HT-29 (cell line): ENCODE measurements at places on chromosomes 7 and 10.

GRCh38 chr10:47244560-47245500 is 55.2 kb upstream of the GDF10 start:
- no peak for DNase-seq

GRCh38 chr7:34373940-34374339 is 284.1 kb upstream of the NPSR1 start:
- DNase-seq = no peak

DNA sequence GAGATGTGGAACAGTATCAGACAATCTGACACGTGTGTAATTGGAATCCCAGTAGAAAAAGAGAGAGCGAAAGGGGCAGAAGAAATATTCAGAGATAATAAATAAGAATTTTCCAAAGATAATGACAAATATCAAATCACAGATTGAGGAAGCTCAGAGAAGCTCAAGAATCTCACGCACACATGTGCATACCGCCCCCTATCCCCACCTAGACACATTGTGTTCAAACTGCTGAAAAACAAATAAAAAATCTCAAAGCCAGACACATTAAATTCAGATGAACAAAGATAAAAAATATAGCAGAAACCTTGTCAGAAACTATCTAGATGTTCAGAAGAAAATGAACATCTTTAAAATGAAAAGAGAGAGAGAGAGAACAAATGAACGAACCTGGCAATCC is 17.2 kb downstream of the SFR1 start:
- peak; percentile 33 for DNase-seq

DNA sequence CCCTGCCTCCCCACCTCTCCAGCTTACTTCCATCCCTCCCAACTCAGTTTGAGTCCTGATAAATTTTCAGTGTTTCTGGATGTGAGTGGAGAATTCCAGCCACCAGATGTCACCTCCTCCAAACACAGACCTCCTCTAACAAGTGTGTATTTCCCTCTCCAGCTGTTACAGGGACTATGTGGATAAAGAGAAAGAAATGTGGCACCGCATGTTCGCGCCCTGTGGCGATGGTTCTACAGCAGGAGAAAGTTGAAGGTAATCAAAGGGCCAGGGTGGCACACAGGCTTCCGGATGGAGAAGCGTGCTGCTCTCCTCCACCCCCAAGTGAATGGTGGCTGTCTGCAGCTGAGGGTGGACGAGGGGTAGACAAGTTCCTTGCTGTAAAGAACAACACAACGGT is 14.7 kb downstream of the FKBP6 start:
- DNase-seq = peak; percentile 41

GRCh38 chr10:27500096-27500495 is 4.0 kb upstream of the RAB18 start:
- DNase-seq = no peak

GRCh38 chr10:48279081-48279751 is 4.7 kb upstream of the FRMPD2 start:
- DNase-seq = no peak

- peak; percentile 3 for DNase-seq
Measured at GRCh38 chr10:15783941-15784636, 64.4 kb upstream of the ITGA8 start.

- DNase-seq = no peak
Measured at GRCh38 chr10:68224810-68225209, 7.1 kb downstream of the ATOH7 start.

DNA sequence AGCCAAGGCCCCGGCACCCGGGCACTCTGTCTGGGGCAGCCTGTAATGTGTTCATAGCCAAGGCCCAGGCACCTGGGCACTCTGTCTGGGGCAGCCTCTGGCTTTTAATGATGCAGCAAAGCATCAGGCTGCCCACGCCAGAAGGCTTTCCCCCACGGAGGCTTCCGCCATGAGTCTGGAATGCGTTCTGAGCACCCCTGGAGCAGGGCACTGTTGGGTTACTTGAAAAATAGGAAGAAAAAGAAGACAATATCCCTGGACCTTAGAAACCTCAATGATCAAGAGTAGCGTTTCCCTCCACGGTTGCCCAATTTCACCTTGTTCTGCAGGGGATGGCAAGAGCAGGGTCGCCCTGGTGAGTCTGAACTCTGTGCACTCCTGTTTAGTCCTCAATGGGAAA is 565.0 kb downstream of the PTPRN2 start:
- no peak for DNase-seq

GRCh38 chr7:87199241-87199640 is 20.3 kb downstream of the TMEM243 start:
- DNase-seq = no peak

GRCh38 chr10:93440591-93441091 is 41.5 kb downstream of the MYOF start:
- no peak for DNase-seq

DNA sequence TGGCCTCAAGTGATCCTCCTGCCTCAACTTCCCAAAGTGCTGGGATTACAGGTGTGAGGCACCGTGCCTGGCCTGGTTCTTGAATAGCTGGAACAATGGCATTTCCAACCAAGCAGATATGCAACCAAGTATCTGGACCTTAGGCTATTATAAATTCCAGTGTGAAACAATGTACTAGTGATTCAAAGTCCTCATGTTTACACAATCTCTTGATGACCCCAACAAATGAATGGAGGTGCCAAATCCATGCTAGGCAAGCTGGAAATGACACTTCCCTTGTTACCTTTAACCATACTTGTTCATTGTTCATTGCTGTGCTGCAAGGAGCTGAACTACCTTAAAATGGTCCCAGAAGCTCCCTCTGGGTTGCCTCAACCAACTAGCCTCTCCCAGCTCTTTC is 282.2 kb upstream of the KLF14 start:
- DNase-seq = peak; percentile 47

DNA sequence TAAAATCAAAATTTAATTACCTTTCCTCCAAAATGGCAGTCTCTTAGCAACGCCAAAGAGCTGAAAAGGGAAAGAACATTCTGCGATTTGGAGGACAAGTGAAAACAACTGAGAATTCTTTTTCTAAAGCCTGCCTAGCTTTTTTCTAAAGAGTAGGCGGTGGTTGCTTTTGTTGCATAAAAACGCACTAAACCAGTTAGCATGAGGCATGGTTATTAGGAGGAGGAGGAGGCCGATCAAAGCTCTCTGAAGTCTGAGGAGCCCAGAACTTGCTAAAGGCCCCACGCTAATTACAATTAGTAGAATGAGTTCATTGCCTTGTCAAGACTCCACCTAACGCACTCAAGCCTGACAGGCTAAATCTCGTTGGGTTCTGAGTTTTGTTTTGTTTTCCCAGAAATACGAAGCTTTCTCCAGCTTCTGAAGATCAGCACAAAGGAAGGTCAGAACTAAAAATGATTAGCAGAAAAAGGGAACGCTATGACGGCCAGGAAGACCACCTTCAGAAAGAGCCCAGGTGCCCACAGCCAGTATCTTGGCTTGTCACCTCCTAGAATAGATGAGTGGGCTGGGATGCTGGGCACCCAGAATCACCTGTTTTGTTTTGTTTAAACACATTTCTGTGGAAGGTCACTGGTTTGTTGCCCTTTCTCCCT is 72.0 kb downstream of the FGFR2 start:
- no peak for DNase-seq

DNA sequence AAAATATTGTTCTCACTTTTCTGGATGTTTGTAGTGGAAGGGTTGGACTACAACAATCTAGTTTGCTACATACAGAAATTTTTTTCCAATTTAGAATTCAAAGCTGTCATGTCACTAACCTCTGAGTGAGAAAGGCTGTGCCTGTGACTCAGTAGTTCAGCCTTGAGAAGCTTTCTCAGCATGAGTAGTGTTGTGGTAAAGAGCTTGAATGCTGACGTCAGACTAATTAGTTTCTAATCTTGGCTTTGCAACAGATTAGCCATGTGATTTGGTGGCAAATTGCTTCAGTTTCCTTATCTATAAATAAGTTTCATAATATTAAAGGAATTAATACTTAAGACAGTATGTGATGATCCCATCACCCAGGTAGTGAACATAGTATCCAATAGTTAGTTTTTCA is 83.8 kb downstream of the ABCA13 start:
- DNase-seq = no peak

- DNase-seq = no peak
Measured at GRCh38 chr7:119712886-119713462, 560.0 kb upstream of the KCND2 start.

DNA sequence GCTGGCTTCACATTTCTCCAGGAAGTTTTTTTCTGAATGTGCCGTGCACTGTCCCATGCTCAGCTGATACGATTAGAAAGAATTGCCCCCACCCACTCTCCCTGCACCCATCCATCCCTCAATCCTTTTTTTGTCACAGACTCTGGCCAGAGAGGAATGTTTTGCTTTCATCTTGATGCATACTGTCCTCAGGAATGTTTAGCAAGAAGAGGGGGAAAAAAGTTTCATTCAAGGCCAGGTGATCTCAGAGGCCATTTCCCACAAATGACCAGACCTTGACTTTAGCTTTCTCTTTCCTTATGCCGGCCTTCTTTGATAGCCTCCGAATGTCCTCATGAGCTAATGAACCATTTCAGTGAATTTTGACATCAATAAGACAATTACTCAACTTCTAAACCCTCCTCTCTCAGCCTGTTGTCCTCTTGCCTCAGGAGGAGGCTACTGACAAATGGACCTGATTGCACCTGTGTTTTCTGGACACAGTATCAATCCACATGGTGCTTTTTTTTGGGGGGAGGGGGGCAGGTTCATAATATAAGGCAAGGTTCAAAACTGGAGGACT is 105.0 kb upstream of the KLF6 start:
- peak; percentile 63 for DNase-seq

GRCh38 chr7:106384373-106384772 is 99.6 kb upstream of the NAMPT start:
- no peak for DNase-seq

- DNase-seq = no peak
Measured at GRCh38 chr10:82981137-82981723, 1106.2 kb downstream of the NRG3 start.

DNA sequence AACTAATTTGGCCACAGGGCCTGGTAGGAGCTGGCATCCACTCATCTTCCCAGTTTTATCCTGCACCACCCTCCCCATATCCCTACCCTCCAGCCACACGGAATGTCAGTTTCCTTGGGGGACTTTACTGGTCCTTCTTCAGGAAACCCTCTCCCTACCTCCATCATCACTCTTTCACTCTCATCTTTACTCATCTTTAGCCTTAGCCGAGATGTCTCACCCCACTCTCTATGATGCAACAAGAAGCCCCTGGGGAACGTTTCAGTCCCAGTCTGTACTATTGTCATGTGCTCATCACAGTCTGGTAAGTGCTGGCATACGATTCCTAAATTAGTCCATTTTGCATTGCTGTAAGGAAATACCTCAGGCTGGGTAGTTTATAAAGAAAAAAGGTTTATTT is 34.9 kb upstream of the TMEM248 start:
- DNase-seq = no peak

GRCh38 chr7:110877016-110877415 is 213.9 kb upstream of the LRRN3 start:
- no peak for DNase-seq

GRCh38 chr7:40199076-40199802 is 64.4 kb downstream of the SUGCT start:
- DNase-seq = peak; percentile 29

DNA sequence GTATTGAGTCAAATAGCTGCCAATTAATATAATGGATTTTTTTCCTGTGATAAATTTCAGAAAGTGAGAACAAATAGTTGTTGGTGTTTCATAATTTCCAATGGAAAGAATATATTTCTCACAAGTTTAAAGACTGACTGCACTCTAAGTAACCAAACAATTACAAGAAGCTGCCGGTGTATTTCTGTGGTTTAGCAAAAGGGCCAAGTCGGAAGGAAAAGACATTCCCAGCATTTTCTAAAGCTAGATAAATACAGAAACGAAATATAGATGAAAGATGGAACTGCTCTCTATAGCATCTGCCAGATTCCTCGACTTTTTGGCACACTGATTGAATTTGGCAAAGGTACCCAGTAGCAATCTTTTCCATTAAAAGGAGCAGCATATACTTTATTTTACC is 92.7 kb upstream of the MKX start:
- DNase-seq = no peak

DNA sequence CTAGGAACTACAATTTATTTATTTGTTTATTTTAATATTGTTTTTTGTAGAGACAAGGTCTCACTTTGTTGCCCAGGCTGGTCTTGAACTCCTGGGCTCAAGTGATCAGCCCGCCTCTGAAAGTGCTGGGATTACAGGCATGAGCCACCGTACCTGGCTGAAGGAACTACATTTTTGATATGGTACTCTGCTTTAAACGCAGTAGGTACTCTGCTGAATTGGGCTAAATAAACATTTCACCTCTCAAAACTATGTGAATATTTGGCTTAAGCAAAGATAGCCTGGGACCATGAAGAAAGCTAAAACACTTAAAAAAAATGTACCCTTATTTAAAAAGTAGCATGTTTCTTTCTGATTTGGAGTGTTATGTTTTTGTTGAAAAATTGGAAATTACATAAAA is 138.2 kb downstream of the ADK start:
- no peak for DNase-seq

DNA sequence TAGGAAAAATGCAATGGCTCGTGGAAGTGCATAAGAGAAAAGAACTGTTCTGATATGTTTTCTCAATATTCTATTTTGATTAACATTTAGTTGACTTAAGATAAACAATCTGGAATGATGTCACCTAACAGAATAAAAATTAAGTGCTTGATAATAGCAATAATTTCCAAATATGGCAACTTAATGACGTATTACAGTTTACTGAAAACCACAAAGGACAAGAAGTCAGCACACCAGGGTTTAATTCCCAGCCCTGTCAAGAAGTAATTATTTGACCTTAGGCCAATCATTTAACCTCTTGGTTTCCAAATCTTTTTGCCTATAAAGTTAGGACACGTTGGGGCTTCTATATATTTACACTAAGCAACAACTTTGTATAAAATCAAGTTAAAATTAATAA is 95.7 kb downstream of the CABCOCO1 start:
- DNase-seq = no peak

DNA sequence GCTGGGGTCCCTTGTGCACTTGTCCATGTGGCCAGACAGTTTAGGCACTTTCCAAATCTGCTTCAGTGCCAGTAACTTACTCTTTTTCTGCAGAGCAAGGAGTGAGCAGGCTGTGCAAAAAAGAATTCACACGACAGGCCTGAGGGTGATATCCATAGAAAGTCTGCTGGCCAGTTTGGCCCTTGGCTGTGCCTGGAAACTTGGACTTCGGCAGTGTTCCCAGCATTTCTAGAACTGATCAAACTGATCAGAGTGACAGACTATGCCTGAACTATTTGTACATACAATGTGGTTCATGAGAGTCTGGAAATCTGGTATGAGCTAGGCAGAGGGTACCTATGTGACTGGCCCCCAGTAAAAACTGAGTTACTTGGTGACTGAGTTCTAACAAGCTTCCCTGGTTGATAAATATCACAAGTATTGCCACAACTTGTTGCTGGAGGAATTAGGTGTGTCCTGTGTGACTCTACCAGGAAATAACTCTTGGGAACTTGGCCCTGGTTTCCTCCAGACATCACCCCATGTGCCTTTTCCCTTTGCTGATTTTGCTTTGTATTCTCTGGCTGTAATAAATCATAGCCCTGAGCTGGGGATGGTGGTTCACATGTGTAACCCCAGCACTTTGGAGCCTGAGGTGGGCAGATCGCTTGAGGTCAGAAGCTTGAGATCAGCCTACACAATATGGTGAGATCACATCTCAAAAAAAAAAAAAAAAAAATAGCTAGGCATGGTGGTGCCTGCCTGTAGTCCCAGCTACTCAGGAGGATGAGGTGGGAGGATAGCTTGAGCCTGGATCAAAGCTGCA is 3.3 kb upstream of the DENND10 start:
- peak; percentile 41 for DNase-seq

GRCh38 chr7:67825356-67825755 is 828.7 kb downstream of the TYW1 start:
- no peak for DNase-seq
